Stimulated activated memory B cell treated with anti-CD40 and anti-IgM and Interleukin-4, amounts not matched to agents 10 μg/mL and 1 μg/mL and 100 μg/mL, for 72 hours (primary cell): ENCODE measurements at places on chromosomes 3 and 15.

- no peak for ATAC-seq
Observed at GRCh38 chr3:20404741-20405100, 218.7 kb upstream of the SGO1 start.

DNA sequence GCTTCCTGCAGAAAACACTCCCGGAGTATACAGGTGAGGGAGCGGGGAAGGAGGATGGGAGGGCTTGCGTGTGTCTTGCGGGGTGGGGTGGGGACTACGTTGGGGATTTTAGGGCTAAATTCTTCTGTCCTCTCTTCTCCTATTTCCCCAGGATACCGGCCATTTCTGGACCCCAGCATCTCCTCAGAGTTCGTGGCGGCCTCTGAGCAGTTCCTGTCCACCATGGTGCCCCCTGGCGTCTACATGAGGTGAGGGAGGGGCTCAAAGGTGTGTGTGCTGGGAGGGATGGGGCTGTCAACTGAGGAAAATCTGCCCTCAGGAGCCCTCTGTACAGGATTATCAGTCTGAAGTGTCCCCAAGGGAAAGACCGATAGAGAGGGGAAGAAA lies 6.6 kb downstream of the DUOX1 start:
- no peak for ATAC-seq

GRCh38 chr15:100050877-100051786 lies 290.6 kb downstream of the ADAMTS17 start:
- no peak for ATAC-seq

DNA sequence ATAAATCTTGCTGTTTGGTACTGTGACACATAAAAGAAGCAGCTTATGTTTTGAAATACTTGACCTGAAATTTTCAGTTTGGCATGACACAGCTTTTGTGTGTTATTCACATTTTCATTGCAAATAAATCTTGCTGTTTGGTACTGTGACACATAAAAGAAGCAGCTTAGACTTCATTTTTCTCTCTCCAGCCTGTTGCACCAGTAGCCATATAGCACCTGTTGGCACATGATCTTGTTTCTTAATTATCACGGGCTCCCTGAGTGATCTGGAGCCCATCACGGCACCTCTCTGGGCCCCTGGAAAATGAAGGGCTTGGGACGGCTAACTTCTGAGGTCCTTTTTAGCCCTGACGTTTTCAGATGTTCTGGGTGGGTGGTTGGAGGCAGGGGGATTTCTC lies 77.4 kb upstream of the SLCO3A1 start:
- ATAC-seq: no peak

- peak; percentile 45 for ATAC-seq
Observed at GRCh38 chr3:143644370-143645089, 203.7 kb downstream of the SLC9A9 start.

DNA sequence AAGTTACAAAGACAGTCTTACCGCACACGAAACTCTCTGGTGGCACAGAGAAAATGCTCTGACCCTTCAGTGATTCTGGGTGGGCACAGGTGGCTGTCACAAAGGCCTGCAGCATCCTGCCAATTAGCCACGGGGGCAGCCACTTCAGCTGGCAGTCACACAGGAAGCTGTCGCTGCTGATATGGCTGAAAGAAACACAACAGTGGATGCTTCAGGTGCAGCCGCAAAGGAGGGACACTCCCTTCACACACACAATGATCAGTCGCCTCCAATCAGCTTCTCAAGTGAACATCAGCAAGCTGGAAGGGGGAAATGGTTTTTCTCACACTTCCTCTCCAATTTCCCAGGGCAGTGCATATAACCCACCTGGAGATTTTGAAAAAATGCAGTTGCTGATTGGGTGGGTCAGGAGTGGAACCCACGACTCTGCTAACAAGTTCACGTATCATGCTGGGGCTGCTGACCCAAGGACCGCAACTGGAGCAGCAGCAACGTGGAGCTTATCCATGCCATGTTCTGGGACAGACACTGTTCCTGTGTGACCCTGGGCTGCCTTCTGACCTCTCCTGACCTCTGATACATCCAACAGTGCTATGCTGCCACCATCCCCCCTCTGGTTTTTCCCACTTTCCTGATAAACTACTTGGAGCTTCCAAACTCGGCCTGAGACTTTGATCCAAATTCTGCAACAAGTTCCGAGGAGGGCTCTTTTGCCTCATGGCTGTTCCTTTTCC lies 106.6 kb downstream of the LRIG1 start:
- peak; percentile 90 for ATAC-seq

DNA sequence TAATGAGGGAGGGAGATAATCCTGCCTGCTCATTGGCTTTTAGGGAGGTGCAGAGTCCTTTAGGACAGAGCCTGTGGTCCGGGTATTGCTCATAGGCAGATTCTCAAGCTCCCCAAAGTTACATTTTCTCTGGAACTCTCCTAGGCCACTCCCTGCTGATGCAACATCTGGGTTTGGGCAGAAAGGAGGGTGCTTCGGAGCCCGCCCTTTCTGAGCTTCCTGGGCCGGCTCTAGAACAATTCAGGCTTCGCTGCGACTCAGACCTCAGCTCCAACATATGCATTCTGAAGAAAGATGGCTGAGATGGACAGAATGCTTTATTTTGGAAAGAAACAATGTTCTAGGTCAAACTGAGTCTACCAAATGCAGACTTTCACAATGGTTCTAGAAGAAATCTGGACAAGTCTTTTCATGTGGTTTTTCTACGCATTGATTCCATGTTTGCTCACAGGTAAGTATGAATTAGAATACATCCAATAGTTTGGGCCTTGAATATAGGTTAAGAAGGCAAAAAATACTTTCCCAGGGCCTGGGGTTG lies at the start of gene IL20RB:
Gene IL20RB (plus strand): TSS at position 233 of the 538 bp plus-strand sequence. CDS start 131 bp downstream, at position 364.
- no peak for ATAC-seq

DNA sequence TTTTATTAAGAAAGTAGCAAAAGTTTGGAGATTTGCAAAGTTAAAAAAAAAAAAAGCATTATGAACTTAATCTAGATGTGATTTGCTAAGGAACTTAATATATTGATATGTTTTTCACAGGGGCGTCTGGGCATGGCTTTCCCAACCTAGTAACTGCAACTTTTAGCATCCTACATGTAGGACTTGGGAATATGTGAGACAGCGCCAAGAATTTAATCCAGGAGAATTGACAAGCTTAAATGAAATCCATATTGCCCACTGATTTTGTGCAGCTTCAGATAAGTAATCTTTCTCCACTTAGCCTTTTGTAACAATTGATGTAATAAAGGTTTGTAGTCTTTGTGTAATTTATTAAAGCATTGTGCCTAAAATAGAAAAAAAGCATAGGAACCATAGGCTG lies 982 bp upstream of the GABPB1 start:
- no peak for ATAC-seq

GRCh38 chr3:72234391-72234790 lies 449.4 kb upstream of the PROK2 start:
- no peak for ATAC-seq

DNA sequence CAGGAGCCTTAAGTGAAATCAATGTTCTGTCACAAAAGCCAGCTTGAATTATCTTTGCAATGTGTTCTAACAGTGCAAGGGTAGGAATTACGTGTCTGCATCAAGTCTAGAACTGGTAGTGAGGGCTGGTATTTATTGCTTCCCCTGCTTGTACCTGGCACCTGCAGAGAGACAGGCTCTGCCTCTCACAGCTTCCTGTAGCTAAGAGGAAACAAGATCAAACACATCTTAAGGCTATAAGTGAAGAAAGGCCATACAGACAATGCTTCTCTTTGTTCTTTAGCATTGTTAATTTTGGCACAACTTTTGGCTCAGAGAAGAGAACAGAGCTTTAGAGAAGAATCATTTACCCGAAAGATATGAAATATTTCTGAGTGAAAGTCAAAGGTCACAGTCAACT lies 479.9 kb downstream of the GRM7 start:
- ATAC-seq: no peak

DNA sequence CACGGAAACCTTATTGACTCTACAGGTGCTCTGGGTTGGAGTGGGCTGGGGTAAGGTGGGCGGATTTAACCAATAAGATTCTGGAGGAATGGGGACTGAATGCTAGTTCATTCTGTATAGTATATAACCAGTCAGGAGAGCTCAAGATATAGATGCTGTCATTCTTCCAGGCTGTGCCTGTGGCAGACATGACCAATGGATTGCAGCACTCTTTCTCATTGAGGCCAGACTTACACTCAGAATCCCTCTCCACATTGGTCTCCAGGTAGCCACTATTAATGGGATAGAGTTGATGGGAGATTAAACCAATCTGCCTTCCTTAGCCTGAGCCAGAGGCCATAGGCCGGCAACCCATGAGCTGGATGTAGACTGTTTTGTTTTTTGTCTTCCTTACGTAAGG lies 82.8 kb upstream of the MEF2A start:
- no peak for ATAC-seq

DNA sequence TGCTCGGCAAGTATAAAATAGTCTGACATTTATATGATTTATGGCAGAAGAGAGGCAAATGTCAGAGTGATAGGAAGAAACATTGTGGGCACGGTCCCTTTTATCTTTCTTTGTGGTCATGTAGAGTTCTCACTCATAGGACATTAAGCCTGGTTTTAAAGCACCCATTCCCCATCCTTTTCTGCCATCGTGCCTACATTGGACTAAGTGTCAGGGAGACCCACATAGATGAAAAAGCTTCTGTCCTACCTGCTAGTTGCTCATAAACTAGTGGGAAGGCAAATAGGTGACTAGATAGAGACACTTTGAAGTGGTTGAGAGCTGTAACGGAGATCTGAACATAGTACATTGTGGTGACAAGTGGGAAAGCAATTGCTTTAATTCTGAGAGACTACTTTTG lies 155.7 kb downstream of the B3GALNT1 start:
- ATAC-seq: no peak

DNA sequence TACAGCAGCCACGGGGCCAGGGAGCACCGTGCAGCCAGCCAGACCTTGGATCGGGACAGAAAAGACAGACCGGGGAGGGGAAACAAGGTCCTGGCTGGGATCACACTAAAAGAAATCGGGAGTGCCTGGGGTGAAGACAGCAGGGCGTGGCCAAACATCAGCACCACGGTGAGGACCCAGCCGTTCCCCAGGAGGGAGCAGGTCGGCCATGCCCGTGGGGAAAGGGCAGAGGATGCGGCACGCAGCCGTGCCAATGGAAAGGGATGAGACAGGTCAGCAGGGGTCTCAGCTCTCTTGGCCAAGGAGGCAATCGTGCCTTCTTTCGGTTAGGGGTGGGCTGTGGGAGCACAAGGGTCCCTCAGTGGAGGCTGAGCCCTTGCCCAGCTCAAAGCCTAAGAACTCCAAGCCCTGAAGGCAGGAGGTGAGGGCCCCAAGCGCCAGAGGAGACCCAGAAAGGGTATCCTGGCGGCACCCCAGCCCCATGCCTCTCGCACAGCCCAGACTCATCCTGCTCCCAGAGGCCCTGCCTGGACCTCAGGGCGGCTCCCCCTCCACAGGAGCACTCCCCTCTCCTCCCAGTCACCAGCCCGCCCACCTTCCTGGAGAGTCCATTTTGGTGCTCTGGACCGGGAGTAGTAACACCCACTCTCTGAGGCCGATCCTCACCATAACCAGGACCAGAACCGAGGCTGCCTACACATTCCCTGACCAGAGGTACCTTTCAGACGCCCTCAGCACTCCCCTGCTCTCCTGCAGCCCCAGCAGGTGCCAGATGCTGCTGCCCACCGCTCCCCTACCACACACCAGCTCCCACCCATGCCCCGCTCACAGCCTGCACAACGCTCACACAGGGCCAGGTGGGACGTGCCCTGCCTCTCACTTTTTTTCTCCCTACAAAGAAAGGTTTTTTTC lies 23.2 kb upstream of the OCA2 start:
- peak; percentile 47 for ATAC-seq

GRCh38 chr3:197555281-197556261 lies at the start of gene BDH1:
BDH1 (minus strand) TSS chr3:197555968; CDS start chr3:197546443, 9,525 bp downstream.
- ATAC-seq: peak; percentile 72

DNA sequence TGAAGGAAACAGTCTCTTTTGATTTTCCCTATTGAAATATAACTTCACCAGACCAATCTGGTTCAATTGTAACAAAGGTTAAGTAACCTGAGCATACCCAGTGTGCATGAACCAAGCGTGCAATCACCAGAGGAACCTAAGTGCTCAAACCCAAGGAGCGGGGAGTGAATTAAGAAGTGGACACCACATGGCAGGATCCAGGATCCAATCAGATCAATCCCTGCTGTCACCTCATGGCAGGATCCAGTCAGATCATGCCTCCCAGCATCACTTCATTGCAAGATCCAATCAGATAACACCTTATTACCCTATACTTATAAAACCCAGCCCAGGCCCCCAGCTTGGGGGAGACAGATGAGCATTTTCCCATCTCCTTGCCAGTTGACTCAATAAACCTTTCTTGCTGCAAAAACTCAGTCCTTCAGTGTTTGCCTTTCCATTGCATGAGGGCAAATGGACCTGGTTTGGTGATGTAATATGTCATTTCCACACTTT lies 38.9 kb upstream of the RNU6-1 start:
- ATAC-seq: no peak

DNA sequence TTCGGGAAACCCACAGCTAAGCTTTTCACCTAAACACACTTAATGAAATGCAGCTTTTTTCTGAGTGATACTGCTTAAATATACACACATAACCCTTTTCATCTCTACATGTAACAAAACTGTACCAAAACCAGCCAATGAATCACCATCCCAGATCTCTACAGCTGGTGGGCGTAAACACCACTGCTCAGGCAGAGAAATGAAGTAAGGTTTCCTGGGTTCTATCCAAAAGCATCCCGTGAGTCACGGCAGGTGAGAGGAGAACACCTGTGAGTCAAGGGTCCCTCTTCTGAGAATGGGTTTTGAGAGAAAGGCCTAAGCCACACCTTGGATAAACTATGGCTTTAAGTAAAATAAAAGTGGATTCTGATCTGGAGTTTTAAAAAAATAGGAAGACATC lies 2.6 kb downstream of the CLDN1 start:
- ATAC-seq: no peak

DNA sequence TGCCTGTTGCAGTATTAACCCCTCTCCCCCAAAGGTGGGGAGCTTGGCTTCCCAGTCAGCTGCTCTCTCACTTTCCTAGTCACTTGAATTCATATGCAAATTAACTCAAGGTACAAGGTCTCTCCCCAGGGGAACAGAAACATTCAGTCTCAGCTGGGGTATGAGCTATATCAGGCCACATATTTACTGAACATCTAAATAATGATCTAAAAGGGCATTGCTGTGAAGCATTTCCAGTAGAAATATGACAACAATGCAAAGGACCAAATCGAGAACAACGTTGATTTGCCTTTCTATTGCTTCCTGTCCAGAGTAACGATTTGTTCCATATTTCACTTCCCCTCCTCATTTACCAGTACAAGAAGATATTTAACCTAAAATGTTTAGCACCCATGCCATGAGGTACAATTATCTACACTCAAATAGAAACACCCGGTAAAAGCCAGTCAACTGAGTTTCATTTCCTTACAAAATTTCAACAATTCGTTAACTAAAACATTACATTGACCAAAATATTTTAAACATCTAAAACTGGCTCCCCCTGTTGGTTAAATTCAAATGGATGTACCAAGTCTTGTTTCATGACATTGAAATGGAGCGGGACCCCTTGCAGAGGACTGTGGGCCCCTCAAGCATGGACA lies 36.5 kb upstream of the KLHL6 start:
- ATAC-seq: peak; percentile 92

DNA sequence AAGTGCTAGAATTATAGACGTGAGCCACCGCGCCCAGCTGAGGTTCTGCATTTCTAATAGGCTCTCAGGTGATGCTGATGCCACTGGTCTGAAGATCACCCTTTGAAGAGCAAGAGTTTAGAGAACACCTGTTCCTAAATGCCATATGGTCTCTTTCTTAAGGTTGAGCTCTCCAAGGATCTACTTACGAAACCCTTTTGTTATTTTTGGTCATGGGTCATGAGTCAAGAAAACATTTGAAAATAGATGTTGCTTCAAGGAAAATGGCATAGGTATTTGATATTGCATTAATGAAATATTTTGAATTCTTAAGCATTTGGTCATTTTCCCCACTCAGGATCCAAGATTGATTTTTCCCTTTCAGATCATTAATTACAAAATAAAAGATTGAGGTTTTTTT lies 74.7 kb upstream of the SOX2 start:
- no peak for ATAC-seq
